A549 treated with dexamethasone at 1 μM for 4 hours (cell line): ENCODE measurements at places on chromosomes 3 and 15. TPM values are rescaled to one million over a fixed set of nuclear protein-coding genes. Genes with fewer than 3 reads are reported as not detected.

Gene EPHB1
- total RNA-seq, result 0.07 to 0.24 TPM (median 0.09 TPM) in 4 of 5 replicates, not detected in the other

Gene DUOXA1
- total RNA-seq, result 0.03 to 0.27 TPM (median 0.08 TPM) in 5 replicates

Gene SLC28A1
- total RNA-seq, result 0.04 TPM in 1 of 5 replicates, not detected in the others

Gene SCAMP2
- 50.4 to 77.5 TPM (median 75.5 TPM) in 5 replicates for total RNA-seq

Gene TMEM44
- total RNA-seq, result 8.1 to 11.7 TPM (median 10.2 TPM) in 5 replicates

Gene STRIT1
- total RNA-seq, result not detected in 5 replicates

Gene DNAJC13
- total RNA-seq, result 11.3 to 16.0 TPM (median 13.8 TPM) in 5 replicates

Gene IGSF10
- total RNA-seq, result 0.34 to 0.53 TPM (median 0.40 TPM) in 5 replicates

Gene FETUB
- 0.13 to 0.38 TPM (median 0.23 TPM) in 5 replicates for total RNA-seq

Gene GOLGA6L7
- not detected in 5 replicates for total RNA-seq

Gene CLDN18
- total RNA-seq, result not detected in 5 replicates

Gene RNU5B-1
- not detected in 5 replicates for total RNA-seq

Gene PIGZ
- 0.97 to 1.7 TPM (median 1.6 TPM) in 5 replicates for total RNA-seq

Gene TERC
- total RNA-seq, result 0.25 TPM in 1 of 5 replicates, not detected in the others

Gene CEP97
- 3.3 to 6.4 TPM (median 5.2 TPM) in 5 replicates for total RNA-seq

Gene KBTBD12
- total RNA-seq, result not detected in 5 replicates
